ENCODE measurements at places on chromosomes 4 and X. TPM values are rescaled to one million over a fixed set of nuclear protein-coding genes. Genes with fewer than 3 reads are reported as not detected.

DNA sequence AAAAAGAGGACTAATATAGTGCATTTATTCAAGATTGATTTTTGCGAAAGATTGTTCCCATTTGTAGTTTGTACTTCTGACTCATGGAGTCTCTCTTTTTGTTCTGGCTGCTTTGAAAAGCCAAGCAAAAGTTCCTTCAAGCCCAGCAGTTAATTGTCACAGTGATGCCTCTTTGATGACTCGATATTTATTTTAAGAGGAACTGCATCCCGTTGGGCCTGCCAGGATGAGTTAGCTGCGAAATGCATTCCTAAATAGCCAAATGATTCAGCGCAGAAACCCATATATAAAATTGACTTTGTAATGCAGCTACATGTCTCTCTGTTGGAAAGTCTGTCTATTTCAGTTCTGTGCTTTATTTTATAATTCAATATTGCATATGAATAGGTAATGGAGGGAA lies 295.1 kb downstream of the GBA3 start:
- DNase-seq: no peak

DNA sequence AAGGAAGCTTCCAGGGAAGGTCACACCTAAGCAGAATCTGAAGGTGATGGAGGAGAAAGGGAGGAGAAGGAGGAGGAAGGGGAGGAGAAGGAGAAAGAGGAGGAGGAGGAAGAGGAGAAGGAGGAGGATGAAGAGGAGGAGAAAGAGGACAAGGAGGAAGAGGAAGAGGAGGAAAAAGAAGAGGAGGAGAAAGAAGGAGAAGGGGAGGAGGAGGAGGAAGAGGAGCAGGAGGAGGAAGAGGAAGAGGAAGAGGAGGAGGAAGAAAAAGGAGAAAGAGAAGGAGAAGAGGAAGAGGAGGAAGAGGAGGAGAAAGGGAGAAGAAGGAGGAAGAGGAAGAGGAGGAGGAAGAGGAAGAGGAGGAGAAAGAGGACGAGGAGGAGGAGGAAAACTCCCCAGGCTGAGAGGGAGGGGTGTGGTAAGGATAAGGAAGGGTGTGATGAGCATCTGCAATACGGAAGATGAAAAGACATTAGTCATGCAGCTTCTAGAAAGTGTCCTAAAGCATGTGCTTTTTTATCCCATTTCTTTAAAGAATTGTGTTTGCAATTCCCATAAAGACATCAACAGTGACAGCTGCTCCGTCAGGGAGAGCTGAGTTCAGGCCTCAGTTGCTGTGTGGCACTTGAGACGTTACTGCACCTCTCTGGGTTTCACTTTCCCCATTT lies 41.1 kb downstream of the CRMP1 start:
- no peak for DNase-seq

DNA sequence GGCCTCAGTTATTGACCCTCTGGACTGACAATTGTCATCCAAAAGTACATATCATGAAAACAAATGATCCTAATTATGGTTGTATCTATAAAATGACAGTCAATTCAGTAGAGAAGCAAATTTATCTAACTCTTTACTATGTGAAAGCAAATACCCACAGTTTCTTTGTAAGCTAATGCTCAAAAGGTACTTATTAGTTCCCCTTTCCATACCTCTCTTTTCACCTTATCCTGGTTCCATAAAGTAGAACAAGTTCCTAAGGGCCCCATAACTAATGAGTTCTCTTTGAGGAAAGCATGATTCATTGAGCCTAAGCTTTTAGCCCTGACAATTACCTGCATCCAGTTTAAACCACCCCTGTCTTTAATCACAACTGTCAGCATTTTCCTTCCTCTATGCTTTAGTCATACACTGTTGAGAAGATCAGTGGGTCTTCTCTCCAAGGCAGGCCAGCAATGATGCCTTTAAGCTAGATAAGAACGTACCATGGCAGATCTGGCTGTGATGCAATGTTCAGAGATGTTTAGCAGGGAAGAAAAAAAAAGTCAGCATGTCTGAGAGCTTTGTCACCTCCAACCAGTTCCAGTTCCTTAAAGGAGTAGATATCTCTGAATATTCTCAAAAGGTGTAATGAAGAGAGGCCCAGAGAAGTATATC lies 179.7 kb upstream of the RASGEF1B start:
- DNase-seq: no peak

RAB33A gene
- total RNA-seq: 22.9 TPM

RNF212 gene
- total RNA-seq: 3.9 TPM

DNA sequence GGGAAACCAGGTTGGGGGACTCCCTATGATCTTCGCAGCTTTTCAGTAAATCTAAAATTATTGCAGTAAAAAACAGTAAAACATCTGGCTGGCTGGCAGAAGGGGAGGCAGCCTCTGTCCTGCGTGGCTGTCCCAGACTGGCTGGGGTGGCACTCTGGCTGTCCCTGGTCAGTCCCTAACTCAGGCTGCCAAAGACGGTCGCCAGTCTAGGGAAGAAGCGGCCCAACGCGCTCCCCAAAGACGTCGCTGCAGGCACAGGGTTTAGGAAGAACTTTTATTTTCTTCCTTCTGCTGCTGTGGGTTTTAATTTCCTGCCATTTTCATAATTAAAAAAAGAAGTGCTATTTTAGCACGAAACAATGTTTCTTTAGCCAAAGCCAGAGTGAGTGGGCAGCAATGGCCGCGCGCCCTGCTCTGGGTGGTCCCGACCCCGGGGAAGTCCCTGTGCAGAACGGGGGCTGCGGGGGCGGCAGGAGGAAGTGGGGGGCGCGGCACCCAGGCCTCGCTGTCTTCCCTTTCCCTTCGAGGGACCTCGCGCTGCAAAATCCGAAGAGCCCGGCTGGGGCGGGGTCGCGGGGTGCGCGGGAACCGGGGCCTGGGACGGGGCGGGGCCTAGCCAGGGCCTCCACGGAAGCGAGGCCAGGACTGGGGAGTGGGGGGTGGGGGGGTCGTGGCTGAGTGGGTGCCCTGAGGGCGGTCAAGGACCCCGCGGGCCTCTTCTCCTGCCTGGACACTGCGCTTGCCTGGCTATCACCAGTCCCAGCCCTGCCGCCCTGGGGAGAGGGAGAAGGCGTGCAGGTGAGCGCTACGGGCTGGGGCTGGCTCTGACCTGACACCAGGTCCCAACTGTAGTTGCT lies 6.3 kb upstream of the LETM1 start:
- peak; percentile 45 for DNase-seq

- no peak for DNase-seq
Measured at GRCh38 chr4:107622006-107622405, 98.0 kb downstream of the PAPSS1 start.

GRCh38 chr4:85291226-85291625 lies 183.7 kb upstream of the ARHGAP24 start:
- no peak for DNase-seq

- DNase-seq: no peak
Measured at GRCh38 chr4:56200275-56200674, 187.0 kb downstream of the AASDH start.

- DNase-seq: no peak
Measured at GRCh38 chr4:159791334-159791733, 688.5 kb downstream of the RAPGEF2 start.

DNA sequence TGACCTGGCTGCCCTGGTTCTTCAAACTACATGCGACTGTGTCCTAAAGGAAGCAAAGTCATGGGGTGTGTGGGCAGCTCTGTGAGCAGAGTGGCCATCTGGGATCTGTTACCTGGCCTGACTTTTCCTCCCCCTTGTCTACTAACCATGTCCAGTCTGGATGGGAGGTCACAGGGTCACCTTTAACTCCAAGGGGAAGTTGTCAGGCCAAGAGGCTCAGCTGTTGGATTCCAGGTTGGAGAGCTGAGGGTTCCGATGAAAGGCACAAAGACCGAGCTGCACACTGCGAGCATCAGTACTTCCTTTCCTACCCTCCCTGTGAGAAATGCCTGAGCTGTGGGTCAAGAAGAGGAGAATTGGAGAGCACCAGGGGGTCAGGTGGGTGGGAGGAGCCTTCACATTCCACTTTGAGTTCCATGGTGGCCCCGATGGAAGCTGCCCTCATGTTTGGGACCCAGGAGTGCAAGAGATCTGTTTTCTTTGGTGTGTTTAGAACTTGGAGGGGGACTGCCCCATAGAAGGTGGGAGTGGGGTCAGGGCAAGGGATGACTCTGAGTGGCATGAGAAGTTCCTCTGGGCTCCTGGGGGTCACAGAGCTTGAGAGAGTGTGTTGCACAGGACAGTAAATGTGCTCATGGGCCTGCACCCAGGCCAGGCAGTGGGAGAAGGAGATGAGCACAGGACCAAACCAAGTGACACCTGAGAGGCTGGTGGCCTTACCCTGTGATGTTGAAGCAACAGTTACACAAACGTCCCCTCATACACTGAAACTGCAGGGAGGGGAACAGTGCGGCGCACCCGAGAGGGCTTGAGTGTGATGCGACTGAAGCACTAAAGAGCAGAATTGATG lies 36.2 kb downstream of the RGS12 start:
- DNase-seq: no peak

- no peak for DNase-seq
Measured at GRCh38 chr4:116734178-116734577, 351.2 kb downstream of the TRAM1L1 start.

DNA sequence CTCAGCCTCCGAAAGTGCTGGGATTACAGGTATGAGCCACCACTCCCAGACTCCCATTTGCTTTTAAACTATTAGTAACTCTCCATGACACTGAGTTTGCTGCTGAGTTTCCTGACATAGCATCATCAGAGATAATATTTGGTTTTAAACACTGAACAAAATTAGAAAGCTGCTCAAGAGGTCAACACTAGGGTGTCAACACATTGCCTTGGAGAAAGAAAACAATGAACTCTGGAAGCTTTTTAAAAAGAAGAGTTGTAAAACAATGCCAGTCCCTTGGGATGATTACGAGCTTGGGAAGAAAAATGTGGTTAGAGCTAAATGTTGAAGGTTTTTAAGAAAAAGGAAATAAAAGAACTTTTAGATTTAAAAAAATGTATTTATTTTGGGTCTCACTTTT lies 264.8 kb downstream of the CAMK2D start:
- no peak for DNase-seq

CNKSR2 gene
- total RNA-seq: 4.4 TPM

CDX4 gene
- total RNA-seq: not detected

APELA gene
- not detected for total RNA-seq

Measured in activated T-cell treated with anti-CD3 and anti-CD28 coated beads, Interleukin-2, amount 50 U/mL, for 72 hours (primary cell).